ENCODE measurements at places on chromosomes 16 and 17.

- DNase-seq: no peak
Observed at GRCh38 chr16:5467552-5467951, 370.0 kb upstream of the EEF2KMT start.

GRCh38 chr17:72222661-72223380 is 102.0 kb downstream of the SOX9 start:
- no peak for DNase-seq

DNA sequence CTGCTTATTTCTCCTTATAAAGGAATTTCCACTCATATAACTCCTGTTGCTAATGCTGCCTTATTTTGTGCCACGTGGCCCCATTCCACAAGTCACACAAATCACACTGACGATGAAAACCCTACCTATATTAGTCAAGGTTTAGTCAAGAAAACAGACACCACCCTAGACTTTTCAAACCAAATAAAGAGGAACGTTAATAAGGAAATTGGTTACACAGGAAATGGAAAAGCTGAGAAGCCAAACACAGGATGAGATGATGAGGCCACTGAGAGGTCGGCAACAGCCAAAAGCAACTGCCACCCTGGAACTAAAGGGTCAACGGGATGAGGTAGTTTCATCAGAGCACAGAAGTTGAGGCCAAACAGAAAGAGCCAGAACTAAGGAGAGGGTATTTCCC is 47.3 kb upstream of the ALOX12 start:
- DNase-seq: no peak

- DNase-seq: no peak
Observed at GRCh38 chr17:42365136-42365535, 23.1 kb downstream of the STAT3 start.

GRCh38 chr16:88063211-88063773 is 112.1 kb downstream of the BANP start:
- DNase-seq: no peak

DNA sequence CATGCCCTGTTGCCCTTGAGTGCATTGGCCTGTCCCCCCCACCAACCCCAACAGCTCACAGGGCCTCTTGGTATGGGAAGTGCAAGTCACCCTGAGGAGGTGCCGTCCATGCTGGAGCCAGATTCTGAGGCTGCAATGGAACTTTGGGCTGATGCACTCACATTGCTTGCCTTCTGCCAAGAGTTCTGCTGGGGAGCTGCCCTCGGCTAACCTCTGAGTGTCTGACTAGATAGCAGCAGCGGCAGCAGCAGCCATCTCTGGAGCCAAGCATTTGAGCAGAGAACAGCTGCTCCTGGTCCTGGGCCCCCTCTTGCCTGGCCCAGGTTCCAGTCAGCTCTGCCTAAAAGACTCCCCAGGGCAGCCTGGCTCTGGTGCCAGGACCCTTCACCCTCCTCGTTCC is 61.5 kb downstream of the GNAO1 start:
- no peak for DNase-seq

DNA sequence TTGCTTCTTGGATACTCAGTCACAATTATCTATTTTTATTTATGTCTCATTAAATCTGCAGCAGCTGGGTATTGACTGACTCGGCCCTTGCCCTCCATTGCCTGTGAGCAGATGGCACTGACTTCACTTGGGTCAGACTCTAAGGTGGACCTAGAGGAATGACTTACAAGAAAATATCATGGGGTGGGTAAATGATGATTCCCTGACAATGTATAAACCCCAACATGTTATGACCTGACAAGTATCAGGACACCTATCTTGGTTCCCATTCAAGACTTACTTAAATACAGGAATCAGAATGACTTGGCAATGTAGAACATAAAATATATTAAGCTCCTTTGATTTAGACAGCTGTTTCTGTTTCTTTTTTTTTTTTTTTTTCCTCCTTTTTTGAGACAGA is 953.5 kb downstream of the CDH11 start:
- DNase-seq: no peak

DNA sequence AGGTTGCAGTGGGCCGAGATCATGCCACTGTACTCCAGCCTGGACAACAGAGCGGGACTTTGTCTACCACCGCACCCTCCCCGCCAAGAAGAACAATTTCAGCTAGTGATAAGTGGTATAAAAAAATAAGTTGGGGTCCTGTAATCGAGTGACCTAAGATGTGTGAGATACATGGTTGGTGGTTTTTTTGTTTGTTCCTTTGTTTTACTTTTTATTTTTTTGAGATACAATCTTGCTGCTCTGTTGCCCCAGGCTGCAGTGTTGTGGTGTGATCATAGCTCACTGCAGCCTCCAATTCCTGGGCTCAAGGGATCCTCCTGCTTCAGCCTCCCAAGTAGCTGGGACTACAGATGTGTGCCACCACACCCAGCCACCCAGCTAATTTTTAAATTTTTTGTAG is 58.7 kb downstream of the PITPNC1 start:
- no peak for DNase-seq

Data from GM13976 (cell line).